ENCODE measurements at places on chromosomes 11 and 22. TPM values are rescaled to one million over a fixed set of nuclear protein-coding genes. Genes with fewer than 3 reads are reported as not detected.

SLC22A8 gene
- total RNA-seq, result not detected

LMNTD2 gene
- total RNA-seq, result 2.0 TPM

LRRC32 gene
- total RNA-seq, result 7.6 TPM

ANKK1 gene
- total RNA-seq, result 0.62 TPM

MUC5AC gene
- not detected for total RNA-seq

APOBEC3C gene
- total RNA-seq, result 52.7 TPM

PATE4 gene
- not detected for total RNA-seq

All from ovary (tissue), 10 donors.